Brain pericyte (primary cell): ENCODE measurements at places on chromosomes 4 and X.

DNA sequence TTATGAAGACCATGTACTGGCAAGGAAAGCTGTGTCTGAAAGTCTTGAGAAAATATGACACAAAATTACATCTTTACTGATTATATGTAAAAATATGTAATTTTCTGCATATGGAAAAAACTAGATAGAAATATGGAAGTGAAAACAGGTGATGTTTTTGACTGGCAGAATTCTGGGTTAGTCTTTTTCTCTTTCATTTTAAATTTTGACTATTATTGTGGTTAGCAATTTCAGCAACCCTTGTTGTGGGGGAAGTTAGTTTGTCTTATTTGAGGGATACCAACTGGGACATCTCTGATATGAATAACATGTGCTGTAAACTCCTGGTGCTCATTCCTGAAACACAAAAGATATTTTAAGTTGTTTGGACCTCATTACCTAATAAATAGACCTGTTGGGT lies 49.9 kb upstream of the CPEB2 start:
- DNase-seq, result no peak

GRCh38 chrX:125205133-125205917 lies 114.3 kb upstream of the TEX13C start:
- no peak for DNase-seq

DNA sequence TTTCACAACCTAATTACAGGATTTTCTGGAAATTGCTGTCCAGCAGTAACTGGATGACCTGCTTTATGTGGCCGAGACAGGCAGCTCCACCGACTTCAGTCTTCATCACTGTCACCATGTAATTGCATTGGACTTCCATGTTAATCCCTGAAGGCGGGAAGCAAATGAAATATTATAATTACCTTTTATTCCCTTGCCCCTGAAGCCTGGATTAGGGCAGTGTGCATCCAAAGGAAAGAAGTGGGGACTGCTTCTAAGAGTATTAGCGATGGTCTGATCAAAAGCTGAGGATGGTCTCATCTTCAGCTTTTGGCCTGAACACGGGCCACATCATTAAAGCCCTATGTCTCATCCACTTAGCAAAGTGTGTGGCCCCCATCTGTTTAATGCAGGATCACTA lies 311.6 kb upstream of the GALNT7 start:
- DNase-seq, result no peak

DNA sequence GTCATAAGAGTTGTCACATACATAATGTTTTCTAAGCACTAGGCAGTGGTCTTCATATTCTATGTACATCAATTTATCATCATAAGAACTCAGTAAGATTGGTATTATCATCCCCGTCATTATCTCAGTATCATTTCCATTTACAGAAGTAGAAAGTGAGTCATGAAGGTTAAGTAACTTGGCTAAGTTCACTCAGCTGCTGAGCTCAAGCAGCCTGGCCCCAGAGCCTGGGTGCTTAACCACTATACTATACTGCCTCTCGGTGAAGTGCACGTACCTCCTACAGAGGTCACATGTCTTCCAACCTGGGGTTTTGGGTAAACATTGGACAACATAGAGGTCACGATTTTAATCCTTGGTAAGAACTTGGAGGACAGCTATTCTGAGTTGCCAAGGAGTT lies 161.5 kb upstream of the GATB start:
- no peak for DNase-seq

GRCh38 chr4:34939073-34939472 lies 1305.2 kb downstream of the ARAP2 start:
- DNase-seq, result no peak

DNA sequence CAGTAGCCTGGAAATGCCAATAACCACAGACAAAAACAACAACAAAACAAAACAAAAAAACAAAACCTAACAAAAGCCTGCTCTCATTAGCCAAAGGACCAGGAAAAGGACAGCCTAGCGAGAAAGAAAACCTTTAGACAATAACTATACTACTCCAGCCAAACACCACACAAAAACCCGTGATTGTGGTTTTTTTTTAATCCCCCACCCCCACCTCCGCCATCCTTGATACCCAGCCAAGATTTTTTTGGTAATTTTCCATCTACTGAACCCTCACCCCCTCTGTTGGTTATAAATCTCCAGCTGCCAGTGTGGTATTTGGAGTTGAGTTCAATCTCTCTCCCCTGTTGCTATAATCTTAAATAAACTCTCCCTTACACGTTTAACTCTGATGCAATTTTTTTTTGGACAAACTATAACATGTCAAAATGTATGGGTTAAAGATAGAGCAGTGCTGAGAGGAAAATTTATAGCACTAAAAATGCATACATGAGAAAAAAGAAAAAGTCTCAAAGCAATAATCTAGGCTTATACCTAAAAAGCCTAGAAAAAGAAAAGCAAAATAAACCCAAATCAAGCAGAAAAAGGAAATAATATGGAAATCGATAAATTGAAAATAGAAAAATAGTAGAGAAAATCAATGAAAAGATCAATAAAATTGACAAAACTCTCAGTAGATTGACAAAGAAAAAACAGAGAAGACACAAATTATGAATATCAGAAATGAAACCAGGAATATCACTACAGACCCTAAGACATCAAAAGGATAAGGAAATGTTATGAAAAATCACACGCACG lies 83.7 kb downstream of the NAT8L start:
- no peak for DNase-seq

GRCh38 chr4:184011826-184012380 lies 106.8 kb downstream of the STOX2 start:
- no peak for DNase-seq

GRCh38 chr4:173167758-173168395 lies 734 bp upstream of the GALNT7 start:
- DNase-seq, result no peak

DNA sequence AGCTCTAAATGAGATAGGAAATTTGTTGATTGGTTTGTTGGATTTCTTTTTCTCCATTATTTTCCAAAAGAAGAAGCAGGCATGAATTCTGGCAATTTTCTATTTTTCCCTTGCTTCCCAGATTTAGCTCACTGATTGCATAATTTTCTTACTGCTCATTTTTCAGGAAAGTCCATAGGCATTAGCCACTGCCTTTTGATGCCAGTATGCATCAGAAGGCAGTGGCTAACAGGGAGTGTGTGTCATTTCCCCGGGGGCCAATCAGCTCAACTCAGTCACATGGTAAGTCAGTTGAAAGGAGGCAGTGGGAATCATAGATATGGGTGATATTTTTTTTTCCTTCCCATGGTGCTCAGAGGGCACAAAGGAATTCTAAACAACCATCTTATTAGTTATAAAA lies 156.7 kb downstream of the TRIML1 start:
- no peak for DNase-seq

GRCh38 chrX:74923942-74924448 lies 1.3 kb downstream of the NEXMIF start:
- DNase-seq, result no peak

- no peak for DNase-seq
Measured at GRCh38 chrX:142359331-142359730, 154.2 kb upstream of the MAGEC2 start.

GRCh38 chrX:110045421-110045820 lies 42.5 kb downstream of the TMEM164 start:
- DNase-seq, result no peak

DNA sequence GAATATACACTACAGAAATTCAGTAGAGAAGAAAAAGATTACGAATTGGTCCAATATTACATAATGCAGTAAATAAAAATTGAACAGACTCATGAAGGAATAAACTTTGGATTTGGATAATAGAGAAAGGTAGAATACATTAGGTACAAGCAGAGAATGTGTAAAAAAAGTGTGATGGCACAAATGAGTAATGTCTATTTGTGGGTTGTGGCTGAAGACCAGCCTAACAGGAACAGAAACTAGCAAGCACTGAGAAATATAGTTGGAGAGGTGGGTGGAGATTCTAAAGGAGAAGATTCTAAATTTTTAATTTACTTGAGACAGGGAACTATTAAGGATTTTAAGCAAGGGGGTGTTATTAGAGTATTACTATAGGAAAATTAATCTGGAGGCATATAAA lies 15.2 kb upstream of the CLOCK start:
- DNase-seq, result no peak

DNA sequence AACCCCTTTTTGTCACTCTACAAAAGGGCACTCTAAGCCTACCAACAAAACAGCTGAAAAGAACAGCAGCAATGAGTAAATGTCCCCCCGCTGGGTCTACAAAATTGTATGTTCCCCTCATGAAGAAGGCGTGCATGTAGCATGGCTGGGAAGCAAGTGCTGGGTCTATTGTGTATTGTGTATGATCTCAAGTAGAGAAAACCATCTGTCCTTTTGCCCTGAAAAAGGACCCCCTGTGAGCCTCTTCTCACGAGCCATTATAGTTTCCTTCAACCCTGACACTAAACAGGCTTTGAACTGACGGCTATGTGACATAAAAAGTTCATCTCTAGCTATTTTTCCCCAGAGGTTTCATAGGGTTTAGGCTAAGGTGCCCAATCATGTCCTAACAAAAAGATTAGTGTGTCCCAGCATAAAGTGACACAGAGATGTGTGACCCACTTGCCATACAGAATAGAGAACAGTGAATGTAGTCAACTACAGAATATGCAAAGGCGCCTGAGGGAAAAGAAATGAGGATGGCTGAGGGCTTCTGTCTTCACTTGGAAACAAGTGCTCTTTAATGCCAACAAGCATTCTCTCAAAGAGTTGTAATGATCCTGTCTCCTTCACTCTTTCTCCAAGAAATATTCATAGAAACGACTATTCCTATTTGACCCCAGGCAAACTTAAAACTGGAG lies 27.3 kb downstream of the COL25A1 start:
- DNase-seq, result no peak

DNA sequence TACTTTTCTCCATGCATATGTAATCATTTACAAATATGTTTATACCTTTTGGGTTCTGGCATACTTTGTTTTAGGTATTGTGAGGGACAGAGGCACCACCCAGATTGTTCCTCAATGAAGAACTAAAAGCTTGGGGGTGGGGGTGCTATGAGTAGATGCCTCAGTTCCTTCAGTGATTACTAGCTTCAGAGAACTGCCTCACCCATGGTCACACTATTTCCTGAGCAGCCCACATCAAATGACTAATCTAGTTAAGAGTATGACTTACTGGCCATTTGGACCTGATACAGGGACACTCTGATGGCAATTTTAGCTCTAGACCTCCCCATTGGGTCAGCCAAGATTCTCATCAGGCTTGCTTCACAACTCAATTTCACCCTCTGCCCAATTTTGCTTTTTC lies 22.2 kb upstream of the CXXC4 start:
- no peak for DNase-seq

GRCh38 chr4:592825-593520 lies 16.9 kb upstream of the TMEM271 start:
- no peak for DNase-seq

- DNase-seq, result no peak
Measured at GRCh38 chr4:1626151-1626550, 58.0 kb downstream of the FAM53A start.

DNA sequence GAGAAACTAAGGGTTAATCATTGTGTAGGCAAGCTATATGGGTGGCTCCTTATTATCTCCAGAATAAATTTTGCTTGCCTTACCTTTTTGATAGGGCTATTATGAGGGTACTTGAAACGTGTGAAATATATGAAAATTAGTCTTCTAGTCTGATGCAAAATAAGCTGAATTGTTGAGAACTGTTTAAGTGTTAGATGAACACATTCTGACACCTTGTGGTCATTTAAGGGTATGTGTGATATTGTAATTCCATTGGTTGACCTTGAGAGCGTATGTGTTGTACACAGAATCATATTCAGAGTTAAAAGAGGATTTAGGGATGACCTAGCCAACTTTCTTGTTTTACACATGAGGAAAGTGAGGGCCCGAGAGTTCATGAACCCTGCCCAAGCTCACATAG lies 44.6 kb upstream of the LINC00632 start:
- DNase-seq, result no peak

GRCh38 chr4:108820492-108821350 lies 57.9 kb upstream of the ETNPPL start:
- DNase-seq, result no peak

DNA sequence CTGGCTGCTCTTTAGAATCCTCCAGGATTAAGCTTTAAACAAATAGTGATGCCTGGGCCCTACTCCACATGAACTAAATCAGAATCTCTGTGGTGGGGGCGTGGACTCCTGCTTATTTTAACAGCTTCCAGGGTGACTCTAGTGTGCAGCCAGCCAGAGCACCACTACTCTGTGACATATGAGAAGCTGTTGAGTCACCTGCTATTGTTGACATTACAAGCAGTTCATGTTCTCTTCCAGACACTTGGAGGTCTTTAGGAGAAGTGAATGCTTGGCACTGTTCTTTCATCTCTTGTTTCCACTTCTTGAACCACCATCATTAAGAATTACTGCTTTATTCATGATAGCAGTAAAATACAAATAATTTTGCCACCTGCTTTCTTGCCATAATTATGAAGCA lies 426 bp upstream of the C4orf51 start:
- peak; percentile 48 for DNase-seq

- no peak for DNase-seq
Measured at GRCh38 chr4:138537731-138538490, 295.8 kb upstream of the SLC7A11 start.

DNA sequence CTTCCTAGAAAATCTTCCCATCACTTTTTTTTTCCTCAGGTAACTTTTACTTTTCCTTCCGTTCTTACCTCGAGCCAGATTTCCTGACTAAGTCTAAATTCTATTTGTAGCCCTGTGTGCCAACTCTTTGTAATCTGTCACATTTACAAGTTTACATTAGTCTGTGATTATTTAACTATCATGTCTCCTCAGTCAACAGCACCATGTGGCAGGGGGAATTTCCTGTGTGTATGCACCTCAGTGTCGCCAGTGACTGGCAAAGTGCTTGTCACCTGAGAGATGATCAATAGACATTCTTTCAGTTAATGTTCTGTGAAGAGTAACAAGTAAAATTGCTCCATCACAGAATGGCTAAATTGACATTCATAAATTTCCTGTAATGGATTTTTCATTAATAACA lies 468.5 kb downstream of the PDGFC start:
- DNase-seq, result no peak

GRCh38 chr4:87101543-87102199 lies 118.7 kb downstream of the KLHL8 start:
- DNase-seq, result no peak

GRCh38 chrX:40174854-40175510 lies 77.2 kb upstream of the BCOR start:
- DNase-seq, result no peak

- no peak for DNase-seq
Measured at GRCh38 chr4:46270986-46271596, 118.8 kb downstream of the GABRA2 start.

DNA sequence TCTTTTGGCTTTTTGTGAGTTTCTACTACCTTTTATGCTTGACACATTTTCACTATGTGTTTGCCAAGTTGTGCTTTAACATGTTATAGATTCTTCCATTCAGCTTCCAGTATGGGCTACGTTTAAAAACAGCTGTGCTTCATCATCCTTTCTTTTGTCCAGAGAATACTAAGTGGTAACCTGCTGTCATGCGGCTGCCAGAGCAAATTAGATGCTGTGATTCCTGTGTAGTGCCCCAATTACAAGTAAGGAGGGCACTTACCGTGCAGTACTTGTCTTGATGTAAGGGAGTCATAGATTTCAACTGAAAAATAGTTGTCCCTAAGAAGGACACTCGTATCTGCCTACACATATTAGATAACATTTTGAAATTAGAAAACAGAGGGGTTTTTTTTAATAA lies 531.8 kb upstream of the GALNTL6 start:
- no peak for DNase-seq
